ENCODE measurements at places on chromosomes 16 and 17.

DNA sequence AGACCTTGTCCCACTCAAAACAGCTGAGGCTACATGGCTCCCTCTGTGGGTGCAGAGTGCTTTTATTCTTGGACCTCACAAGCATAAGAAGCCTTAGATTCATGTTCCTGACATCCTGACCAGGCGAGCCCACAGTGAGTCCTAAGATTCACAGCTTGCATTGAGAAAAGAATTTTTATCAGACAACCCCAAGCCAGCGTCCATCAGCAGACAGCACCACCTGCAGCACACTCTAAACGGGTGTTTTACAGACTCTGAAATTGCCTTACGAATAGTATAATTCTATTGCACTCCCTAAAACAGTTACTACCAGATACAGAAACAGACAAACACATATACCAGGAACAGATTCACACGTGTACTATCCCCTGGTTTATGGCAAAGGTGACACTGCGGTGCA, 31.9 kb downstream of the C16orf78 start:
- no peak for DNase-seq
- H3K27me3 ChIP-seq: peaks cover 2% of the 10 kb centered on the region
- H3K4me3 ChIP-seq: no peak overlapping the region
- peaks cover 27% of the 10 kb centered on the region for H3K36me3 ChIP-seq
- no peak overlapping the region for H3K27ac ChIP-seq

- no peak for DNase-seq
- H3K27me3 ChIP-seq: no peaks in the 10 kb centered on the region
- no peaks in the 10 kb centered on the region for H3K36me3 ChIP-seq
- H3K4me1 ChIP-seq: no peaks in the 10 kb centered on the region
- H3K4me3 ChIP-seq: no peak overlapping the region
- H3K27ac ChIP-seq: no peak overlapping the region
Measured at GRCh38 chr17:56150649-56151048, 2.6 kb upstream of the ANKFN1 start.

DNA sequence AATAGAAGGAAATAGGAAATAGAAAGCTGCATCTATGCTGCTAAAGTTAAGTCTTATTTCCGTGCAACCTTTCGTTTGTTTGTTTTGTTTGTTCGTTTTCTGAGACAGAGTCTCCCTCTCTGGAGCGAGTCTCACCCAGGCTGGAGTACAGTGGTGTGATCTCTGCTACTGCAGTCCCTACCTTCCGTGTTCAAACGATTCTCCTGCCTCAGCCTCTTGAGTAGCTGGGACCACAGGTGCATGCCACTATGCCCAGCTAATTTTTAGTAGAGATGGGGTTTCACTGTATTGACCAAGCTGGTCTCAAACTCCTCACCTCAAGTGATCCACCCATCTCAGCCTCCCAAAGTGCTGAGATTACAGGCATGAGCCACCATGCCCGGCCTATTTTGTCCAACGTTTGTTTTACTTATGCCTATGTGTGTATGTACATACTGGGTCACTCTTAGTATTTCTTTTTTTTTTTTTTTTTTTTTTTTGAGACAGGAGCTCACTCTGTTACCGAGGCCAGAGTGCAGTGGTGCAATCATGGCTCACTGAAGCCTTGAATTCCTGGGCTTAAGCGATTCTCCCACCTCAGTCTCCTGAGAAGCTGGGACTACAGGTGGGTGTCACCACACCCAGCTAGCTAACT, 16.8 kb downstream of the BMERB1 start:
- H3K36me3 ChIP-seq: no peaks in the 10 kb centered on the region
- H3K27ac ChIP-seq: no peak overlapping the region
- H3K4me3 ChIP-seq: no peak overlapping the region

- DNase-seq: no peak
- peaks cover 9% of the 10 kb centered on the region for H3K27me3 ChIP-seq
- no peak overlapping the region for H3K27ac ChIP-seq
Measured at GRCh38 chr16:79483336-79483735, 117.2 kb downstream of the MAF start.

Measured in endothelial cell (in vitro differentiated cells).